Fibroblast of mammary gland (primary cell): ENCODE measurements at places on chromosomes 1 and 21.

DNA sequence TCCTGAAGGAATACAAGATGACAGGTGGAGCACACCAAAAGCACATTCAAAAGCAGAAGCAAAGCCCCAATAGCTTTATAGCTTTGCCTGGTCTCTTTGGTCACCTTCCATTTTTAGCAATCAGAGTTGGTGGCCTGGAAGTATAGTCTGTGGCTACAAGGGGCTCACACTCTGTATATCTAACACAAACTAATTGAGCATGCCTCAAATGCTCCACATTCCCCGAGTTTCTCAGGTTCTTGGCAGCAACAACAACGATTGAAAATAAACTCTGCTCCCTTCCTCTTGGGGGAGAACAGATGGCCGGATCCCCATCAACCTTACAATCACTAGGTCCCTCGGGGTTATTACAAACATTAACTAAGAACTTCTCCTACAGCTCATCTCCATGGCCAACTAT lies 24.9 kb upstream of the TADA1 start:
- DNase-seq, result no peak

- DNase-seq, result no peak
Measured at GRCh38 chr1:8706291-8706690, 111.1 kb downstream of the RERE start.

- DNase-seq, result no peak
Measured at GRCh38 chr1:67700692-67701410, 15.8 kb downstream of the GADD45A start.

- peak; percentile 78 for DNase-seq
Measured at GRCh38 chr1:55893155-55893554, 678.0 kb upstream of the USP24 start.

- no peak for DNase-seq
Measured at GRCh38 chr21:22128671-22129070, 1130.5 kb downstream of the NCAM2 start.

DNA sequence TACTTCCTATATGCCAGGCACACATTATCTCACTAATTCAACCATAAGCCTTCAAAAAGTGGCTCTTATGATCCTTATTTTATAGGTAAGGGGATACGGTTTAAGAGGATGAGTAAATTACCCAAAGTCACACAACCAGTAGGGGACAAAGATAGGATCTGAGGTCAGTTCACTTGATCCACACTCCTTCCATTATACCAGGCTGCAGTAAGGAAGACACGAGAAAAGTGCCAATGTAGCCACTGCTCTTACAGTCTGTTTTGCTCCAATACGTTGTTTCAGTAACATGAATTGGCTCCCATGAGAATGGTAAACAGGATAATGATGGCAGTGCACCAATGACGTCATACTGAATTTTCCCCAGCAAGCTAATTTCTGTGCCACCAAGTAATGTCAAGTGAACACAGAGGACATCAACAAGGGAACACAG lies 15.4 kb upstream of the GUCA2A start:
- DNase-seq, result no peak

DNA sequence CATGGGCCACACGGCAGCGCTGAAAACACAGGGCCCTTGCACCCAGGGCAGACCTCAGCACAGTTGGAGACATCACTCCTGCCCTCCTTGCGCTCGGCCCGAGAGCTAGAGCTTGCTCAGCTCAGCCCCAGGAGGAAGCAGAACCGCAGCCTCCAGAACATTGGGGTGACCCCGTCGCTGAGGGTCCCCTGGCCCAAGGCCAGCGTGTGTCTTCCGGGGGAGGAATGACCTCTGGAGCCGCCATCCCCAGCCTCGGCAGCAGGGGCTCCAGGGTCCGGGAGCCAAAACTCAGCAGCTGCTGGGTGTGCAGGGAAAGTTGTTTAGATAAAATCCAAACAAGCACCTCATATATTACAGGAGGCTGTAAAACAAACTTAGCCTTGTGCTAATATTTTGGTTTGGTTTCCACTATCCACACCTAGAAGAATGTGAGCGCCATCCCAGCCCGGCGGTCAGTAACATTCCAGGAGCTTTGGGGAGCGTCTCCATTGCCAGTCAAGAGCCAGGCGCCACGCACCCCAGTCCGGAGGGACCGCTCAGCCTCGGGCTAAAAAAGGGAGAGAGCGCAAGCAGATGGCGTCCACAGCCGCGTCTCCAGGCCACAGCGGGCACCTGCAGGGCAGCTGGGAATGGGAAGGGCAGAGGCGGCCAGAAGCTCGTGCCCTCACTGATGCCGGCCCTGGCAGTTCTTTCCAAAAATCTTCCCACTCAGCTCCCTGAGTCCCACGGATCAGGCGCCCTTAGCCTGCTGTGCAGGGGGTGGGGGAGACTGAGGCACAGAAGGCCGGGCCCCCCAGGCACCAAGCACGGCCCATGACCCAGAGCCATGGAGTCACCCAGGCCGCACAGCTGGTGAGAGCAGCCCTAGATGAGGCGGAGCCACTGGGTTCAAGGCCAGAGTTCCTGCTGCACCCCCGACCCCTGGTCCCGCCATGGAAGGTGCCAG lies 52.0 kb downstream of the SLX9 start:
- no peak for DNase-seq

GRCh38 chr1:3864884-3865283 lies 7.6 kb downstream of the DFFB start:
- DNase-seq, result no peak
